ENCODE measurements at places on chromosomes 4 and X.

DNA sequence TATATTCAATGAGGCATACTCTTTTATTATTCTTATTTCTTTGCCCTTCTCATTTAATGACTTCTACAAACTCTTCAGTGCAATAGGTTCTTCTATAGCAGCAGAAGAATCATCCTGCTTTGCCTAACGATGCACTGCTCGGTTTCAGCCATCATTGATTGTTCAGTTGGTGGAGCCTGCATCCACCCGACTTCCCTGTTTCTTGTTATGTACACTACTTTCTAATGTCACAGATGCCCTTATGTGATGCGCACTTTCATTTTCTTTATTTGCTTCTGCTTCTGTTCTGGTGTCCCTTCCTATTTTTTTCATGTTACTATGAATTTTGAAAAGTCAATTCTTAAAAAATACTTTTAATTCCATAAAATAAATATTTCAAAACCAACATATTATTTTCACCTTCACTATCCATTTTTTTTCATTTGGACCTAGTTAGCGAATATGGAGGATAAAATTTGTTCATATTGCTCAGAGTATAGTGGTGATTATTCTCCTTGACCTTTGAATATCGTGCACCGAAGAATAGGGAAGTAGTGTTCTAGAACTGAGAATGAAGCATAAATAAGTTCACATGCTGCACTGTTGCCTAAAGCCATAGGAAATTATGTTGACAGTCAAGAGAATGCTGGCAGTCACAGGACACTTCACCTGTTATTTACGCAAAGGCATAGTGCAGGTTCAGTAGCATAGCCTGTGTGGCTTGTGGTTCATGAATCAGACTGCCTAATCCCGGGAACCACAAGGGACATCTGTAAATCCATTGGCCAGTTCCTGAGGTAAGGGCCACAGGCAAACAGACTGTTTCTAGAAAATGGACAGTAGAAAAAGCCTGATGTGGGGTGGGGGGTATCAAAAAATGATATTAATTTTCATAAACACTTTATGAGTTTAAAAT, 21.3 kb upstream of the SFRP2 start:
- no peak for DNase-seq

GRCh38 chrX:48696909-48697727, 584 bp downstream of the SUV39H1 start:
- no peak for DNase-seq

- DNase-seq, result no peak
Observed at GRCh38 chr4:5770051-5770450, 59.0 kb downstream of the EVC start.

- no peak for DNase-seq
Observed at GRCh38 chrX:100647739-100648138, 3.7 kb downstream of the SRPX2 start.

- DNase-seq, result no peak
Observed at GRCh38 chr4:184030036-184030435, 124.9 kb downstream of the STOX2 start.

DNA sequence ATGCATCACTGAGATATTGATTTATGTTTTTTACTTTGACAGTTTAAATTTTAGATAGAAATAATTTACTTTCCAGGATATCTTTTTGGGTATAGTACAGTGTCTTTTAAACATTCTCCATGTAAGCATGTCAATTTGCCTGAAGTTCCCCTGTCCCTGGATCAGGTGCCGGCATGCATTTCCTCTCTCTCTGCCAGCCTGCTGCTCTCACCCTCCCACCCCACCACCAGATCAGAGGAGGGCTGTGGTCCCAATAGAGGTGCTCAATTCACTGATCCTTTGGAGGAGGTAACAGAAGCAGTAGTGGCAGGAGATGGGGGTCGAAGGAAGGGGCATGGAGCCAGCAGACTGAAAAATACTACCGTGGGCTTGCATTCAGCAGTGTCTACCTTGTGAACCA, 28.3 kb upstream of the DSPP start:
- no peak for DNase-seq

- no peak for DNase-seq
Observed at GRCh38 chr4:6562931-6563901, 11.8 kb upstream of the MAN2B2 start.

GRCh38 chr4:1469607-1470392, 63.6 kb upstream of the NKX1-1 start:
- no peak for DNase-seq

GRCh38 chr4:72118017-72118416, 86.2 kb downstream of the NPFFR2 start:
- no peak for DNase-seq
